ENCODE measurements at places on chromosomes 12 and 14.

GRCh38 chr12:32896432-32897280 lies at the start of gene PKP2:
PKP2 (minus strand) TSS chr12:32896777; CDS start chr12:32896731, 46 bp downstream.
- no peak for DNase-seq

DNA sequence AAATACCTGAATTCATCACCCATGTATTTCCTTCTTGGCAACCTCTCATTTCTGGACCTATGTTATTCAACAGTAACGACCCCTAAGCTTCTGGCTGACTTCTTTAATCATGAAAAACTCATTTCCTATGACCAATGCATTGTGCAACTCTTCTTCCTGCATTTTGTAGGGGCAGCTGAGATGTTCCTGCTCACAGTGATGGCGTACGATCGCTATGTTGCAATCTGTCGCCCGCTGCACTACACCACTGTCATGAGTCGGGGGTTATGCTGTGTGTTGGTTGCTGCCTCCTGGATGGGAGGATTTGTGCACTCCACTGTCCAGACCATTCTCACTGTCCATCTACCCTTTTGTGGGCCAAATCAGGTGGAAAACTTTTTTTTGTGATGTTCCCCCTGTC lies 356 bp downstream of the OR4Q2 start:
- no peak for DNase-seq

DNA sequence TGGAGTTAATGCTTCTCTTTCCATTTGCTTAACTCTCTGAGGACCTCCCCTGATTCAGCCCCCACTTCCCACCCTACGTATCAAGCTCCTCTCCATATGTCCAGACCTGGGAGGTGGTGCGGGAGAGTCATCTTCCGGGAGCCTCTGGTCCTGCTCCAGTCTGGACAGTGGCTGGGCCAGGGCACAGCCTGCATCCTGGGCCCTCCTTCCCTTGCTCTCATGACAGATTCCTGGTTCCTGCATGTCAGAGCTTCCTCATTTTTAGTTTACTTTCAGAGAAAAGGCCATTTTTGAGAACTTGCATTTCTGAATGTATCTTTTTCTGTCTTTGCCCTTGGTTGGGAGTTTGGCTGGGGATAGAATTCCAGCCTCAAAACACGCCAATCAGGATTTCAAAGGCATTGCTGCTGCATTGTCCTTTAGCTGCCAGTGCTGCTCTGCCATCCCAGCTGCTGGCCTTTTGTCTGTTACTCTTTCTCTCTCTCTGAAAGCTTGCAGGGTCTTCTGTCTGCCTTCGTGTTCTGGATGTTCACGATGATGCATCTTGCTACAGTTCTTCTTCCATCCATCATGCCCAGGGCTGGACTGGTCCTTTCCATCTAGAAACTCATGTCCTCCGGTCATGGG lies 54.7 kb downstream of the SLC6A12 start:
- no peak for DNase-seq

GRCh38 chr14:24093207-24093900 lies 757 bp upstream of the PCK2 start:
- no peak for DNase-seq

- DNase-seq: no peak
Measured at GRCh38 chr12:45773747-45774146, 44.2 kb downstream of the ARID2 start.

DNA sequence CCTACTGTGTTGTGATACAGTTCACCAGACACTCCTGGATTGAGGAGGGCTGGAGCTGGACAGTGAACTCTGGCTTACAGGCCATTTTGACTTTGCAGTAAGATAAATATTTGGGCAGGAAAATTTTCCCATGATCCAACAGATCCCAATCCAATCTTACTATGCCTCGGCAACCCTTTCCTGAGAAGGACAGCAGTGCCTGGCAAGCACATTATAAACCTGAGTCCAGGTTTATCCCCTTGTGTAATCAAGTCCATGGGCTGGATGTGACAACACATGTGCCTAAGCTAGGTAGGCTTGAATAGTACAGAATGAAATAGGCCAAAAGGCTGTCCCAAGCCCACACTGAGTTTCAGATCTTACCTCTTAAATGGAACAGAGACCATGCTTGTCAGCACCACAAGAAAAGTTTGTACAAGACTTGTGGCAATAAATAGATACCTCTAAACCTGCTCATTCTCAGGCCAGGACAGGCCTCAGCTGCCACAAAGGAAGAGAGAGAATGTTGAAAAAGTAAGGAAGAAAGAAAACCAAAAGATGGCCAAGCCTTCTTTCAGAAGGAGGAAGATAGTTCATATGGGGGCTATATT lies 34.9 kb downstream of the CREBL2 start:
- DNase-seq: no peak

DNA sequence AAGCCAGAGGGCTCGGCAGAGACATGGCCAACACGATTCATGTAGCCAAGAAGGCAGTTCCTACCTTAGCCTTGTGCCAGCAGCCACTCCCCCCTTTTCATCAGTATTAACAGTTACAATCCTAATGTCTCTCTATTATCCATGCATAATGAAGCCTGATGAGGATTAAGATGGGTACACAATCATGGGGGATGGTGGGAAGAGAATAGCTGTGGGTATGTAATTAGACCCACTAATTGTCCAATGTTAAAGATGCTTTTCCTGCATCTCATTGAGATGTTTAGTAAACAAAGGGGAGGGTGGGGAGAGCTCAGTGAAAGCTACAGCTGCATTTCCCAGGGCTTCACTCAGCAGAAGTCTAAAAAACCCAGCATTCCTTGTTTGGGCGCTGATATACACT lies 70.4 kb upstream of the CMKLR1 start:
- no peak for DNase-seq
